ENCODE measurements at places on chromosomes 5 and 9. TPM values are rescaled to one million over a fixed set of nuclear protein-coding genes. Genes with fewer than 3 reads are reported as not detected.

TXNDC8 gene
- total RNA-seq, result not detected

GABRA6 gene
- total RNA-seq, result not detected

MARVELD2 gene
- 2.6 TPM for total RNA-seq

CDKN2B gene
- 17.8 TPM for total RNA-seq

IGIP gene
- total RNA-seq, result 13.1 TPM

TEX48 gene
- total RNA-seq, result not detected

PCDHGB6 gene
- 1.4 TPM for total RNA-seq

URM1 gene
- 32.8 TPM for total RNA-seq

ANKRD33B gene
- 2.2 TPM for total RNA-seq

FCHSD1 gene
- total RNA-seq, result 0.97 TPM

NOXA1 gene
- 2.5 TPM for total RNA-seq

CNTNAP3 gene
- not detected for total RNA-seq

ITGA1 gene
- total RNA-seq, result 8.9 TPM

RNF224 gene
- total RNA-seq, result not detected

GMCL2 gene
- not detected for total RNA-seq

RASGRF2 gene
- total RNA-seq, result 3.6 TPM

FOXI1 gene
- total RNA-seq, result not detected

CNTLN gene
- 3.1 TPM for total RNA-seq

KIF4B gene
- total RNA-seq, result not detected

NIM1K gene
- not detected for total RNA-seq
